Vagina (tissue), 2 donors: ENCODE measurements at places on chromosomes 5 and 9.

DNA sequence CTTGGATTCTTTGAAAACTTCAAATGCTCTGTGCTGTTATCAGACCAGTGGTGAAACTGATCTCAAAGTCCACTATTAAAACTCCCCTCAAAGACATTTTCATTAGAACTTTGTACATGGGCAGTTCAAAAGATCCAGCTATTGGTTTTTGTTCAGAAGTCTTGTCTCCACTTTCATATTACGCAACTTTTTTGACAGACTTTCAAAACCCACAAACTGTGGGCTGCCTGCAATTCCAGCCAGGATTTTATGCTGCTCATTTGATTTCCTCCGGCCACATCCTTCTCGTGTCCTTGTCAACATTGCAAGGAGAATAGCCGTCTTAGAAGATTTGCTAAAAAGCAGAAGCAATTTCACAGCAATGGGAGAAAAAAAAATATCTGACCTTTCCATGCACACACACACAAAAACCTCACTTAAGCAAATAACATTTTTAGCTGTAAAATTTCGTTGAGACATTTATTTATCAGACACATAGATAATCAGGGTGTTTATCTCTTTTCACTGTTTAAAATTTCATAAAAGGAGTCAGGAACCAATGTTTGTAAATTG lies 1990.5 kb downstream of the MAT2B start:
- DNase-seq: no peak

DNA sequence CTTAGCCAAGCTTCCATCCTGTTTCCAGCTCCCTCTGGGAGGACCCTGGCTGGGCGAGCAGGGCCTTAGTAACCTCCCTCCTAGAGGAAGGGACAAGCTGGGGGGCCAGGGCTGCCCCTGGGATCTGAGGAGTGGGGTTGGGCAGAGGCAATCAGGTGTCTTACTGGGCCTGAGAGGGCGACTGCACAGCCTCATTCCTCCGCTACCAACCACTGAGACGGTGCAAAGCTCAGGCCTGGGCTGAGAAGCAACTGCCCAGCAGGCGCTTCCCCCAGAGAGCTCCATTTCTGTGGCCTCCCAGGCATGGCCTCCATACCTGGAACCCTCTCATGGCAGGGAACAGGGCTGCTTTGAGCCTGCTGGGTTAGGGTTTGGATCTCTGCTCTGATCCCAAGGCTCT lies 18.8 kb upstream of the GFPT2 start:
- DNase-seq: no peak

DNA sequence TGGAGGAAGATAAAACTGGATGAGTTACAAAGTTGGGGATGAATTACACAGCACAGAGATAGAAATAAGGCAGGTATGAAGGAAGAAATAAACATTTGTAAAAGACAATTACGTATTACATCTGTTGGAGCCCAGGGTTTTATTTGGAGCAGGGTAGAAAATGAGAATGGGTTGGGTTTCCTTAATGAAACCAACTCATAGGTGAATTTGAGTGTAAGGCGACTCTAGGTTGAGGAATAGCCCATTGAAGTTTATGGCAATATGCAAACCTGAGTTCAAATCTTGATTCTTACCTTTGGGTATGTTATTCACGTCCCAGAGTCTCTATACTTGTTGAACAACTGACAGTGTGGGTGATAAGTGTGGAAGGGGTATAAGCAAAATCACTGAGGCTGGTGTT lies 422.3 kb upstream of the WWC1 start:
- DNase-seq: no peak

DNA sequence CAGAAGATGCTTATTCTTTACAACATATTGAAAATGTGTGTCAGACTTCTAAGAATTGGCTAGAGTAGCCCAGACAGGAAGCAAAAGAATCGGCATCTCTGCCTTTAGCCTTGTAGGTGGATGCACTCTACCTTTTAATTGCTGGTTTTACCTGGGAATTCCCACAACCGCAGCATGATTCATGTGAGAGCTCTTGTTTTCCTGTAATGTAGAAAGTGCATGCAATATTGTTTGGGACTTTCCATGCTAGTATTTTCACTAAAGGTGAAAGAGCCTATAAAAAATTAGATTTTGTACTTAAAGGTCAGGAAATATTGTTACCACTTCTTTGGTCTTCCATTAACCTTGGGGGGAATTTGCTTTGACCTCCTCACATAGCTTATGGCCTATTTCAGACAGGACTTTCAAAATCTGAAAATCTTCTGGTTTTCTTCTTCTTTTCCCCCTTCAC lies 89.8 kb downstream of the NTRK2 start:
- no peak for DNase-seq

DNA sequence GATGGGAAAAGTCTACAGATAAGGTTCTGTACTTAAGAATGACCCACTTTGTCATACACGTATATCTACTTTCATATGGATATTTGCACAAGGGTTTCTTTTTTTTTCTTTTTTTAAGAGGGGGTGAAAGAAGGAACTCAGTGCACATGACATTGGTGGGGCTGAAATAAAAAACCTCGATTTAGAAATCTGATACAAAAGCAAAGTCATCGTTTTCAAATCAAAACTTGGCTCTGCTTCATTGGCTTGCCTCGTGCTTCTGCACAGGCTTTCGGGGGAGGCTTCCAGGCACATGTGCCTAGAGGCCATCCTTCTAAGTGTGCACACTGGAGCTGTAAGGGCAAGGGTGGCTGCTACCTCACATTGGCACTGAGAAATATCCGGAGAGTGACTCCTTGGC lies 31.1 kb downstream of the PTTG1 start:
- no peak for DNase-seq

- DNase-seq: no peak
These were observed 380.8 kb downstream of the SPATA31D1 start for GRCh38 chr9:82369251-82369945.

DNA sequence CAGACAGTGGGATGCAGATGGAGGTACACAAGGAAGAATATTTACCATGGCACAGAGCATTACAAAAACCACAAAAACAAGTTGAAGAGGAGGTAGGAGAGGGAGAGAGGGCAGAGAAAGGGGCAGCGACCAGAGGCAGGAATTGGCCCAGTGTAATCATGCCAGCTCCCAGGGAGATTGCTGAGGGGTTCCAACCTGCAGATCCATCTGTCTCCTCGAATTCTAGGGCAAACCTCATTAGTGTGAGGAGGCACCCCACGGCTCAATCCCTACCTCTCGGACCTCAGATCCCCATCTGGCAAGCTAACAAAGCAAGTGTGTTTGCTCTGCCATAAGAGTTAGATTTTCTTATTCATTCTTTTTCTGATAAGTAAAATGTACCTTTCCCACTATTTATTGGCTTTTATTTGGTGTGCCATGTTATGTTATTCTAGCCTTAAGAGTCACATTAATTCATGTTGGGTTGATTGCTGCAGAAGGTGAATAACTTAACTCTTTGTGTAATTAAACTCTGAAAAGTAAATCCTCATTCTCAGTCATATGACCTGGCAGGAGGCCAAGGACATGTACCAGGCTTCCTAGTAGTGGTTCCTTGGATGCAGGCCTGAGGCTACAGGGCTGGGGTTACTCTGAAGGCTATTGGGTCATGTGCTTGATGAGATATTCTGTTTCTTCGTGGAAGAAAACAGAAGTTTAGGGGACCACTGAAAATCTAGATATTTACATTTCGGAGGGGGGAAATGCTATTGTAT lies 315.2 kb upstream of the ATP10B start:
- no peak for DNase-seq
